ENCODE measurements at places on chromosomes 6 and 20.

GRCh38 chr6:27518881-27519795 lies 46.2 kb upstream of the ZNF184 start:
- DNase-seq: no peak

DNA sequence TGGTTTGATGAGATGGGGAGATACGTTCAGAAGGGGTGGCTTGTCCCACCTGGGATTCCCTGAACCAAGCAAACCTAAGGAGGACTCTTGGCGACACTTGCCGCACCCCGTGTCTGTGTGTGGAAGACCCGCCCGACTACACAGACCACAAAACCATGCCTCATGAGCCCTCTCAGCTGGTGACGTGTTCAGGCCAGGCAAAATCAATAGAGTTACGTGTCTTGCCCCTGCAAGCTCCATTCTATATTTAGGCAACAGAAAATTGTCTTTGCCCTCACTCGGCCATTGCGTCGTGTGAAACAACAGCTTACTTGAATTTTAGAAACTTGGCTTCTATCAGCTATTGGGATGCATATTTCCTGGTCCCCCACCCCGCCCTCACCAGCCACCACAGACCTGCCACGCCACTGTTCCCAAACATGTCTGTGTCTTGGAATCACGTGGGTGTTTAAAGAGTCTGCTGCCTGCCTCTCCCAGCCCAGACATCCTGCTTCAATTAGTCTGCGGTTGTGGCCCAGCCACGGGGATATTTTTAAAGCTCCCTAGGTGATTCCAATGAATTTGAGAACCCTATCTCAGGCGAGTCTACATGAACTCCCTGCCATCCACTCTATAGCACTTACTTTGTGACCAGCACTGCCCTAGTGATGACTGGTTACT lies 279.2 kb upstream of the EXOC2 start:
- DNase-seq: no peak

DNA sequence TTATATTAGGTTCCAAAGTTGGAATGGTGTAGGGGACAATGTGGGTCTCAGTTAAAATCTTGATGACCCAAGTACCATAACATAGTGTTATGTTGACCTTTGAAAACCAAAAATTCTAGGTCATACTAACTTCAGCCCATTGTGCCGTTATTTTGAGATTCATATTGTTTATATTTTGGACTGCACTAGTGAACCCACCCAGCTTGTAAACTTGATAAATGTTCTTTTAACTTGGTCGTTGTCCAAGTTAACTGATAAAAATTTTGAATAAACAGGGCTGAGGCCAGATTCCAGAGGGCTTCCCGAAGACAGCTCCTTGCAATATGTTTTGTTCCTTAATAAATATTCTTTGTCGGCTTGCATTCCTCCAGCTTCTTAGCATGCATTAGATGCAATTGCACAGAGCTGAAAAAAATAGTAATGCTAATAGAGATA lies 90.3 kb downstream of the BCAS1 start:
- no peak for DNase-seq

DNA sequence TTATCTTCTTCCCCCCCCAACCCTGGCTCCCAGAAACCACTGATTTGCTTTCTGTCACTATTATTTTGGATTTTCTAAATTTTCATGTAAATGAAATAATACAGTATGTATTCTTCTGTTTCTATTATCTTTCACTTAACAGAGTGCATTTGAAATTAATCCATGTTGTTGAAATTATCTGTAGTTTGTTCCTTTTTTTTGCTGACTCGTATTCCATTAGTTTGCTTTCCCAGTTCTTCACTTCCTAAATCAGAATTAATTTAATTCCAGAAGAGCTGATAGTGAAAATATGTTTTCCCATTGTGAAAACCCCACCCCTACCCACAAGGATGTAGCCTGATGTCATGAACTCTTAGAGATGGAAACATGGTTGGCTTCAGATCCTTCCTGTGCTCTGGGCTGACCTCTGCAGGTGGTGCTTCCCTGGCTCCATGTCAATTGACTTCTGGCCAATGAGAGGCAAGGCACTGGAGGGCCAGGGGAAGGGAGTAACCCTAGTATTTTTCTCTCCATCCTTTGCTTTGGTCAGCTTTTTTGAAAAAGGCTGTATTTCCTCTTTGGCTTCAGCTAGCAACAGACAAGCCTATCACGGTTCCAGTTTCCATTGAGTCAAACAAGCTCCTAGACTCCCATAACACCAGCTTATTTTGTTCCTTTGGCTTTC lies 244.4 kb upstream of the HSF2 start:
- DNase-seq: no peak

DNA sequence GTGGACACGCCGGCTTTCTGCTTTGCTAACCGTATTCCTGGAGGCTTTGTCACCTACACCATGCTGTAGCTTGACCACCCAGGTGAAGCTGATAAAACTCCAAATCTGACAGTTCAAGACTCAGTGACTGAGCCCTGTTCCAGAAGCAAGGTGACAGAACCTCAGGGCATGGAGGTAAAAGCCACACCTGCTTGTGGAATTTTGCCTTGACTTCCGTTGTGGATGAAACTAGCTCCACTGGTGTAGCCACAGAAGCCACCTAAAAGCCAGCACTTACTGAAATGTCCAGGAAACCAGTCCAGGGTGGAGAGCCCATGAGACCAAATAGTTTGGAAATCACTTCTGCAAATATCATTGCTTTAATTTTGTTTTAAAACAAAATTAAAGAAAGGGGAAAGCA lies 11.0 kb downstream of the CST8 start:
- DNase-seq: no peak

DNA sequence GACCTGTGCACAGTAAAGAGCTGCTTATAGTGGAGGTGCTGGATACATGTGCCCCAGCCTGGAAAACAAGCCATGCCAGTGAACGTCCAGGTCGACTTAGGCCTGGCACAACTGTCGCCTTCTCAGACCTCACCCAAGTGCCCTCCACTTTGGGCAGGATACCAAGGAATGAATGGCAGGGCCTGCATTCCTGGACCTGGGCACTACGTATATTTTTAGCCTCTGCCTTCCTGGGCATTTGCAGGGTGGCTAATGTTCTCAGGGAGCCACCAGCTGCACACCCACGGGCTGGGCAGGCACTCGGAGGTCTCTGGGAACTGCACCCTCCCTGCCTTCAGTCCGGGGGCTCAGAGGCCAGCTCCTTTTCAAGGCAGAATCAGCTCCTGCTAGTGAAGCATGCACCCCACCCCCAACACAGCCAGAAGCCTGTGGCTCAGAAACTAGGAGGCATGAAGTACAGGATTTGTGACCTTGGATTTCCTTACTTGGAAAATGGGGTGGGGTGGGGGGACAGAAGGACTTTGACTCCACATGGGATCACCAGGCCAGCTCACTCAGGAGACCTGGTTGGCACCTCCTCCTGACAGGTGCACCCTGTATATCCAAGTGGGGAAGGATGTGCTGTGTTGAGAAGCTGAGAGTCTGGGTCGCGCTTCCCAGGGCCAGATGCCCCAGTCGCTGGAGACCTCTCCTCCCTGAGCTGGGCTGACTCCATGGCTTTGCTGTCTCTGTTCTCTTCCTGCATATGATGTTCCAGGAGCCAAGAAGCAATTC lies 2.5 kb upstream of the LSM14B start:
- DNase-seq: no peak

- DNase-seq: peak; percentile 92
Measured at GRCh38 chr20:51456511-51457509, 85.7 kb downstream of the NFATC2 start.

GRCh38 chr6:3380344-3381232 lies 76.3 kb downstream of the SLC22A23 start:
- no peak for DNase-seq

- DNase-seq: no peak
Measured at GRCh38 chr6:135030056-135030473, 24.6 kb downstream of the HBS1L start.

DNA sequence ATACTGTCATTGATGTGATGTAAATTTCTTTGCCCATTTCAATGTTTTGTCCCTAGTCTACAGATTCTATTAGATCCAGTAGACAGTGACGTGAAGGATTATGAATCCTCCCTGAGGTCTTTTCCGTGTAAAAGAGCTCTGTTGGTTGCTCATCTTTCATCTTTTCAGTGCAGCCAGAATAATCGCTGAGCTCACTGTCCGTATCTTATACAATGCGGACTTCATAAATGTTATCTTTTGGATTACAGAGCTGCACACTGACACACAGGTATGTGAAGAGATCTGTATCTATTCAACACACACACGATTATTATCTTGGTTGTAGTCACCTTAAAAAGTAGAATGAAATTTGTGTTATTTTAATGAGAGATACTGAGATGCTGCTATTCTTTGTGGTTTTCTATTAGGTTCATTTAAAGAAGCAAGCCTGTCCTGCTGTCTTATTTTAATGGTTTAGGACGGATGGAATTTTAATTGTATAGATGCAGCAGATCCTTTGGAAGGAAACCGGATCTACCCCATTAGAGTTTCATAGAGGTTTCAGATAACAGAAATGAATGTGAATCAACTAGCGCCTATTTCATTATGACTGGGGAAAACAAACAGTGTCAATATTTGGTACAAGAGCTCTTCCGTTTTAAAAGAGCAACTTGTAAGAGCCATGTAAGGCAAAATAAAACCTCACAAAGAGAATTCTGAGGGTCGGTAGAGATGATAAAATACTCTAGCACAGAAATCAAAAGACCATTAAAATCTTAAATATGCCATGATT lies 79.4 kb downstream of the BMP6 start:
- no peak for DNase-seq

DNA sequence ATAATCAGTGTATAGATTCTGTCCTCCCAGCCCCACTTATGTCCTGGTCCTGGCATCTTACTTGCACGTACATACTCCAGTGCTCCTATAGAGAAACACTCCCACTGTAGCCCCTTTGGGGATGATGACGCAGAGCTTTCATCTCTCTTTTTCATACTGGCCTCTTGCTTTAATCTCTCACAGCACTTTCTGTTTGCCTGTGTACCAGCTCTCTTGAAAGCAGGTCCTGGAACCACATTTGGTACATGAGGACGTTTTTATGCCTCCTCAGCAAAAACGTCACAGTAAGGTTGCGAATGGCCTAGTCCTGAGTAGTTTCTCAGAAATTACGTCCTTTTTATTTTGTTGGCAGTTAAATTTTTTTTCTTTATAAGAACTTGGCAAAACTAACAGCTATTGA lies 10.8 kb downstream of the L3MBTL3 start:
- DNase-seq: no peak

DNA sequence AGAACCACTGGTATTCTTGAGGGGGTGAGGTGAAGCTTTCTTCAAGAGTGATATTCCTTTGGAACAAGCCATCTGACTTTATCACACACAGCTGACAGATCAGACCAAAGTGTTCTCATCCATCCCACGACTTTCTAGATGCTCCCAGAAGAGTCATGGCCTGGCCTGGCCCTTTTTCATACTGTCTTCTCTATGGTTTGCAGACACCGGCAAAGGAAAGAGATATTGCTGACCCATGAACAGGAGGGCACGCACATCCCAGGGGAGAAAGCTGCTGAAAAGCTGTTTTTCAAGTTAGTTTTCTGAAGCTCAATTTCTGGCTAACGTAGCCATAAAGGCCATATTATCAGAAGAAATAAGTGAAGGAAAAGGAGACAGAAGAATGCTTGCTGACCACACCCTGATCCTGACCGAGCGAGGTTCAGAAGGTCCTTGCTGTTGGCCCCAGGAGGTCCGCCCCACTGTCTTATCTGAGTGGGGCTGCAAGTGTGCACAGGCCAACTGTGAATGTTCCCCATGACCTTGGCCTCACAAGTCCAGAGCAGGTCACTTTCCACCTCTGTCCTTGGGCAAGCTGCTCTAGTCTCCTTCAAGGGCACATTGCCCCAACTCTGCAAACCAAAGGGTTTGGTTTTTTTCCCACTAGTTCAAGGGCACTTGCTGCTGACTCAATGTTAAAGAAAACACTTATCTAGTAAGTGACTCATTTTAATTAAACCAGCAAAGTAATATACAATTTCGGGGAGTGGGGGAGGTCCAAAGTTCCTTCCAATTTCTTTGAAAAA lies 2.0 kb downstream of the ACSS1 start:
- peak; percentile 3 for DNase-seq

DNA sequence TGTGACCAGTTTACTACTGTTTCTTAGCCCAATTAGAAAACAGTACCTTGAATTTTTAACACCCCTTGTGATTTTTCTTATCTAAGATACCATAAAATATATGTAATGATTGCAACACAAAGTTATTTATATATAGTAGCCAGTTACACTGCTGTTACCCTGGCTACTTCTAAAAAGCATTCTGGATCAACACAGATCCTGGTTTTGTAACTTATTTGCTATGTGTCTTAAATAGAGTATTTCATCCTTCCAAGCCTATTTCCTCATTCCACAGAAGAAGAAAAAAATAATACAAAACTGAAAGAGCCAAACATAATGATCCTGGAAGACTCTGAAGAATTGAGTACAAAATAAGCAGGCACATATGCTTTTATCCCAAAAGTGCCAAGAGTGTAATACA lies 19.0 kb upstream of the GSTA4 start:
- DNase-seq: no peak
